ENCODE measurements at places on chromosomes 5 and 9.
A peak's percentile ranks its signal among the peaks of the same experiment; 100 is the strongest.

GRCh38 chr9:91056917-91057316 lies 255.3 kb downstream of the SYK start:
- DNase-seq = no peak

DNA sequence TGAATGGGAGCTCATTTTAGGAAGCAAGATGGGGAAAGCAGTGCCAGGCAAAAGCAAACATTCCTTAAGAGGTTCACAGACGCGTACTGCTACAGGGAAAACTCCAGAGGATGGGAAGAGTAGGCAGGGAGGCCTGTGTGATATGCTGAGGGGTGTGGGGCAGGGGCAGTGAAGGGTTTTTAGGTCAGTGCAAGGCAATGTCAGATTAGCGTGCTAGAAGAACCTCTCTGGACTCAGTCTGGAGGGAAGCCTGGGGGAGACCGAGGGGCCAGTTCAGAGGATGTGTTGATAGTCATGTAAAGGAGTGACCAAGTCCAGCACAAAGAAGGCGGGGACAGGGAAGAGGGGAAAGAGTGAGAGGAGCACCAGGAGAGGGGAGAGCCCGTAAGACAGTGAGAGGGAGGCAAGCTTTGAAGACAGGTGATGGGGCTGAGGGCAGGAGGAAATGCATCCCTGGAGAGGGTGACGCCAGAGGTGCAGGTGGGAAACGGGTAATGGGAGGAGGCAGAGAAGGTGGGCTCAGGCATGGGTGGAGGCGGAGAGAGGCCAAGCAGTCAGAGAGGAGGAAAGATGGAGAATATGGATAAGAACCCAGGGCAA lies 134.5 kb downstream of the MTX3 start:
- no peak for DNase-seq

DNA sequence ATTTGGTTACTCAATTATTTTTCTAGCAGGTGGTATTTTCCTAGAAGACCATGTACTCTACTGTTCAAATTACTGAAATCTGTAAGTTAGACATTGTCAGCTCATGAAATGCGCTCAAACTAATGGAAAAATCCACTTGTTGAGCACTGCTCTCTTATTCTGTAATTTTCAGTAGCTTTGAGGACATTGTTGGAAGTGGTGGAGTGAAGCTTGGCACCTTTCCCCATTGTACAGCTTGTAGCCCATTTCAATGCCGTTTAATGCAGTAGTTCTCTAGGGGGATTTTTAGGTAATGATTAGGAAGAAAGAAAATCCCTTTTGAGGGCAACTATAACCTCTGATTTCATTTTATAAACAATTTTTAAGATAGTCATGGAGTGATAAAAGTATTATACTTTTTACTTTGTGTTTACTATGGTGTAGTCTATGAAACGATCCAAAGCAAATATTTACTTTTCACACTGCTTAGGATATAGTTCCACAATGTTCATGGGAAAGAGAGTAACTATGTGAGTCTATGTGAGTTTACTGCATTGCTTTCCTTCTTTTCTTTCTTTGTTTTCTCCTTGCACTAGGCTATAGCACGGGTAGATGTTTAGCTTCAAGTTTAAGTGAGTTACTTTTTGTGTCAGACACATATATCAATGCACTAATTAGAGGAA lies 165.8 kb upstream of the ANKH start:
- no peak for DNase-seq

GRCh38 chr5:3194271-3194670 lies 401.4 kb upstream of the IRX1 start:
- no peak for DNase-seq

DNA sequence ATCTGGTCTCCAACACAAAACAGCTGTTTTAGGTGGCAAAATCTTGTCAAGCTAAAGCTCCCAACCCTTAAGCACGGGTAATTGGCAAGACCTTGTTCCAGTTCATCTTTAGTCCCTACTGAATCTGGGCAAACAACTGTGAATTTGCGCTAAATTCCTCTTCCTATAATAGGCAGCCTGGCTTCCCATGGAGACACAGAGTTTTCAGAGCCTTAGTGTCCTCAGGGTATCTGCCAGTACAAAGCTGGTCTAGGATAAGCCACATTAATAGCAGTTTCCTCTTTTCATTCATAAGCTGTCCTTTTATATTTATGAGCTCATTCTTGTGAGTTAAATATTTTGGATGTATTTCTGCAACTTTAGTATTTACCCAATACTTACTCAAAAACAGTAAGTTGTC lies 59.5 kb downstream of the FGF10 start:
- DNase-seq = no peak

DNA sequence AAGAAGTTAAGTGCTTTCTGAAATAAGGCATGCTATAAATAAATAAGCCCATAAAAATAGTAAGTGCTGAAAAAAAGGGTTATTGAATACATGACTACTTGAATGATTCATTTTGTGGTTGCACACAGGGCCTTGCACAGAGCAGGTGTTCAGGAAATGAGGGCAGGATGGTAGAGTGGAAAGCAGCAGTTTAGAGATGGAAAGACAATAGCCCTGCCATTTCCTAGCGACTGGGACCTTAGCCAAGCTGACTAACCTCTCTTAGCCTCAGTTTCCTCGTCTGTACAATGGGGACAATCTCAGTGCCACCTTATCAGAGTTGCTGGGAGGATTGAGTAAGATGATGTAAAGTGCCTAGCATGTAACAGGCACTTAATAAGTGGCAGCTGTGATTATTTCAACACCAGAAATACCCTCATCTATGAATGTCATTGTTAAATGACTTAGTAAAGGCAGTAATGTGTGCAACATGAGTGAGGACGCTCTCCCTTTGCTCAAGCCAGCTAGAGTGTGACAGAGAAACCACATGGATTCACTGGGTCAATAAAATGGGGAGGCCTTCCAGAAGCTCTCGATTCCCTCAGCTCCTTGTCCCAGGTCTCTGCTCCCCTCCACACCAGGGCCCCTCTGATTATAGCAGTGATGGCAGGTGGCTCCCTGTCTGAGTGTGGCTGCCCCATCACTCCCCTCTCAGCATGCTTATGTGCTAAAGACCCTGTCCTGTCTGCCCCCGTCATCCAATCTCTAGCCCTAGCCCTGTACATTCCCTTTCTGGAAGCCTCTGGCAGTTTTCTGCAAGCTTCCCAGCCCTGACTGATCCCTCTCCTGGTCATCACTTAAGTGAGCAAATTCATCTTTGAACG lies 16.0 kb upstream of the PHF19 start:
- peak; percentile 56 for DNase-seq

DNA sequence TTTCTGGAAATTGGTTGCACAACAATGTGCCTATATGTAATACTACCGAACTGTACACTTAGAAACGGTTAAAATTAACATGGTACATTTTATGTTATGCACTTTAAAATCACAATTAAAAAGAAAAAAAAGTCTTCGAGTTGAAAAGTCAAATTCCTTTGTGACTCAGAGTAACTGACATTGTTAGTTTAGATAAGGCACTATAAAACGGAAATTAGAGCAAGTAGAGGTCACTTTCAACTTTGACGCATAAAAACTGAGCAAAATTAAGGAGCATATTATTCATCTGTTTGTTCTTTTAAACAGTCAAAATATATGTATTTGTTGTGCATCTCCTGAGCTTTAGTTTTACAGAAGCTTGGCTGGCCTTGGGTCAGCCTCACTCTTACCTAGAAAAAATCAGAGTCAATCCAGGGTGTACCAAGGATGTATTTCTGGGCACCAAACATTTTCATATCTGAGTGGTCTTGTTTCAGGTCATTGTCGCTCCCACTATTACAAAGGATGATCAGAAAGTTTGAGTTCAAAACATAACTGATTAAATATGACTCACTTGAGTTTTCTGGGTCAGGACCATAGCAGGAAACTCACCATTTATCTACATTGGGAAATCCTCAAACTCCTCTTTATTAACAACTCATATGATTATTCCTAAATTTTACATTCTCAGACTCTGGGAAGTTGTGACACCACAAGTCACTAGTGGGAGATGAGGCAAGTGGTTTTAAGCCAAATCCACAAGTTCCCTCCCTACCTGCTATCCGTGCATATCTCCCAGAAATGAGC lies 160.6 kb downstream of the CCDC192 start:
- DNase-seq = no peak

DNA sequence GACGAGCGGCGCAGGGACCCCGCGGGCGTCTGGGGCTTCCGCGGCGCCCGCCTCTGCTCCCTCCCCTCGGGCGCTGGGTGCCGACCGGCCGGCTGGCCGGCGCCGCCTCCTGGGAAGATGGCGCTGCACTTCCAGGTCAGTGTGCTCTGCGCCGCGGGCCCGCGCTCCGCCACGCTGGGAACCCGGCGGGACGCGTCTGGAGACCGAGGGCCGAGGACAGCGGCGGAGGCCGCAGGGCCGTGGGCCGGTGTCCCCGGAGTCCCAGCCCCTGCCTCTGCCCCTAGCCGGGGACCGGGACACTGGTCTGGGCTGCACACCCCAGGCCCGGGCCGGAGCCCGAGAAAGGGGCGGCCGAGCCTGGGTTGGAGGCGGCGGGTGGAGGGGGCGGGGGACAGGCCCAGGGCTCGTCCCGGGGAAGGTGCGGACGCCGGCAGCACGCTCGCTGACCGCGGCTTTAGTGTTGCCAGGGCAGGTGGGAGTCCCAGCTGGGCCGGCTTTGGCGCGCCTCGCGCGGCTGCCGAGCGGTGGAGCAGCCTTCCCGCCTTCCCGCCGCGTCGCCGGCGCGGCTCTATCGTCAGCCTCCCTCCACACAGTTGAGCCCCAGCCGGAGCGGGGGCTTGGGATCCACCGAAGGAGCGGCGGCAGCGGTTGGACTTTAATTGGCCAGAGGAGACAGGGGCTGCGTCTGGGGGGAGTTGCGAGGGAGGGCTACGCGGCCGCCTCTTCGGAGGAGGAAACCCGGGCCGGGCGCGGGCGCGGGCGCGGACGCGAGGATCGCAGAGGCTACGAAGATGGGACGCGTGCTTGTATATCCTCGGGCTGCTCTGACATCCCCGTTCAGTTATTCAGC lies at the start of gene RANBP17:
RANBP17 (plus strand) TSS at position 102 of the 850 bp plus-strand sequence.
- DNase-seq = no peak

- no peak for DNase-seq
Measured at GRCh38 chr9:111896942-111897600, 457 bp downstream of the UGCG start.

- DNase-seq = no peak
Measured at GRCh38 chr5:17330386-17330785, 113.0 kb downstream of the BASP1 start.

- DNase-seq = no peak
Measured at GRCh38 chr9:134822541-134822940, 58.1 kb upstream of the FCN2 start.

GRCh38 chr5:170151097-170151831 lies 45.6 kb downstream of the FOXI1 start:
- DNase-seq = no peak

DNA sequence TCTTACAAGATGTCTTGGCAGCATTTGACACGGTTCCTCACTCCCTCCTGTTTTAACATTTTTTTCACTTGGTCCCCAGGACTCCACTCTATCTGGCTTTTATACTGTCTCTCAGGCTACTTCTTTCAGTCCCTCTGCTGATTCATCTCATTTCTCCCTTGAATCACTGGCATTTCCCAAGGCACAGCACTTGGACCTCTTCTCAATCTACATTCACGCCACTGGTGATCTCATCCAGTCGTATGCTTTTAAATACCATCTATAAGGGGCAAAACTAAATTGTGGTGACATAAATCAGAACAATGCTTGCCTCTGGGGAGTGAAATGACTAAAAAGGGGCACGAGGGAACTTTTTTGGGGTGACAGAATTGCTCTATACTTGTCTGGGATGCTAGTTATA lies 47.1 kb downstream of the MAPKAP1 start:
- DNase-seq = no peak

GRCh38 chr5:96432216-96433065 lies 607 bp downstream of the PCSK1 start:
- no peak for DNase-seq

DNA sequence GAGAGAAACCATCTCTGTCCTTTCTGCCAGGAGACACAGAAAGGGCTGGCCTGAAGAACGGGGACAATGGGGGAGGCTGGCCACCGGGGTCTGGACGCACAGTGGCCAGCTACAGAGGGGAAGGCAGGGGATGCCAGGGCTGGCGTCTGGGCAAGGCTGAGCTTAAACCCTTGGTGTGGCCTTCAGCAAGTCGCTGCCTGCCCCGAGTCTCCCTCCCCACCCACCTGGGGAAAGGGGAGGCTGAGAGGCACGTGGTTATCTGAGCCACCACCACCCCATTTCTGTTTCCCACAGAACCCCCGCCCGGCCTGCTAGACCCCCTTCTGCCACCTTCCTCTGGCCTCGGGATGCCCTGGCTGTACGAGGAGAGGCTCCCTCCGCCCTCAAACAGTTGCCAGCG lies 115.3 kb downstream of the VAV2 start:
- no peak for DNase-seq

GRCh38 chr9:107613321-107613720 lies 123.8 kb upstream of the KLF4 start:
- no peak for DNase-seq

DNA sequence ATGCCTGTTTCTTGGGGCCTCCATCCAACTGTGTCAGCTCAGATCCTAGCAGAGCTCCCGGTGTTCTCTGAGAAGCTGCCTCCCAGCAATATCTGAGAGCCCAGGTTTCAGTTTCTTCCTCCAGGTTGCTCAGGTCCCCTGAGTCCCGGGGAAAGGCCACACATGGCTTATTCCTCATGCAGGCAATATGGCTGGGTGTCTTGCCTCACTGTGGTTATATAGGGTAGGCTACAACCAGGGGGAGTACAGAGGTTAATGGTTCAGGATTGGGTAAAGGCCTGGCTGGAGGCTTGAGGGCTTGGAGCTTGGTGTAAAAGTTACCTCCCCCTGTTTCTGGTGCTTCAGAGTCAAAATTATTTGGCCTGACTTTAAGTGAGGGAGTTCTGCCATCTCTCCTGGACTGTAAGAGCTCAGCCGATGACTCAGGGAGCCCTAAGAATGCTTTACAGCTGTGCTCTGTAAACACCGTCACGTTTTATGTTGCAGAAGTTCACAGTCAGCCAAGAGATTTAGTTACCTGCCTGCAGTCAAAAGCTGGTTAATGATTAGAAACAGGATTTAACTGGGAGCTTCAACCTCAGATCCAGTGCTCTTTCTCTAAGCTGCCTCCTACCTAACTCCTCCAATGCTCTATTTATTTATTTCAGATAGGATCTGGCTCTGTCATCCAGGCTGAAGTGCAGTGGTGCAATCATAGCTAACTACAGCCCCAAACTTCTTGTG lies 24.3 kb upstream of the UBAP2 start:
- no peak for DNase-seq

GRCh38 chr5:65808251-65808741 lies 86.3 kb downstream of the NLN start:
- DNase-seq = no peak

DNA sequence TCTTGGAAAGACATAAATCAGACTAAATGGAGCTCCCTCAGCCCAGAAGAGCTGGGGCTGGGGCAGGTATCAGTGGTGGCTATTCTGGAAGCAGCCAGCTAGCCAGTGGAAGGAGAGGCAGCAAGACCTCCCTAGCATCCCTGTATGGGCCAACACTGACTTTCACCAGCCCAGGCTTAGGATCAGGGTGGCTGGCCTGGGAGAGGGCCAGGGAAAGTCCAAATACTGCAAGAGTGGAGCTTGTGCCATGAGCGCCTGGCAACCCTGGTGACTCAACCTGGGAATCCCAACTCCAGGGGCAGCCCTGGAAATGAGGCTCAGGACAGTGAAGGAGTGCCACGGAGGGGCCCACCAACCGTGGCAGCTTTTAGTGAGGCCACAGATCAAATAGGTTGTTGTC lies 7.6 kb upstream of the IRF1 start:
- no peak for DNase-seq

GRCh38 chr5:156532921-156533320 lies 206.0 kb downstream of the SGCD start:
- DNase-seq = no peak

Measured in activated T-cell treated with anti-CD3 and anti-CD28 coated beads, Interleukin-2, amount 50 U/mL, for 1 hour (primary cell).